ENCODE measurements at places on chromosomes 16 and 17. TPM values are rescaled to one million over a fixed set of nuclear protein-coding genes. Genes with fewer than 3 reads are reported as not detected.

Gene CDK10
- 90.2 TPM for total RNA-seq

Gene RNF222
- total RNA-seq: not detected

Gene JPH3
- total RNA-seq: not detected

Gene KRTAP1-1
- not detected for total RNA-seq

Gene KRT36
- total RNA-seq: not detected

Gene TEKT3
- 1.9 TPM for total RNA-seq

Gene ADORA2B
- not detected for total RNA-seq

Gene PTGES3L
- not detected for total RNA-seq

DNA sequence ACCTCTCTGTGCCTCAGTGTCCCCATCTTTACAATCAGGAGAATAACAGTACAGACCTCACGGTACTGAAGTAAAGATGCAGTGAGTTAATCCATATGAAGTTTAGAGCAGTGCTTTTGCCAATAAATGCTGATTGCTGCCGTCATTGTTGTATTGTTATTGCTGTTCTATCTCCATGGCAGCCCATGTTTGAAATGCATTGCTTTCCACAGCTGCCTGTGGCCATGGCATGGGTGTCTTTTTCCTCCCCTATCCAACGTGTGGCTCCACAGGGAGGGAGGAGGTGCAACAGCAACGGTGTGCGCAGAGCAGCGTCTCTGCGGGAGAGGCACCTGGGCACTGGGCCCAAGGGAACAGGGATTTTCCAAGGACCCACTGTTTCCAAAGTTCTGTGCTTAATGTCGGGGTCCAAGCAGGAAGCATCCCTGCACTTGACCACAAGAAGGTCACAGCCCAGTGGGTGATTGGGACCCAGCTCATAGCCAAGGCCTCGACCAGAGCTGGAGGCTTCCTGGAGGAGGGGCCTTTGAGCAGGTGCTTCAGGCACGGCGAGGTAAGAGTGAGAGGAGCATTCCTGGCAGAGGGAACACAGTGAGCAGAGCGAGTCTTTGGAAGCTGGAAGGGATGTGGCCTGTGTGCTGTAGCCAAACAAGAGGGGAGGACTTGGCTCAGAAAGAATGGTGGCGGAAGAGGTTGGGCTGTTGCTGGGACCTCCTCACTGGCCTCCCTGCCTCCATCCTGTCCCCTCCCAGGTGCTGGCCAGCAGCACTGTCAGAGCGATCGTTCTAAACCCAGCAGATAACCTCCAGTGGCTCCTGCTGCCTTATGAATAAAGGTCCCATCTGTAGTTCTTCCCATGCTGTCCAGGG, 3.9 kb downstream of the RAI1 start:
- H3K36me3 ChIP-seq: no peaks in the 10 kb centered on the region
- H3K4me1 ChIP-seq: peaks cover 37% of the 10 kb centered on the region
- peak overlapping the region; percentile 26 for H3K27ac ChIP-seq
- no peak overlapping the region for H3K4me3 ChIP-seq

GRCh38 chr17:27430882-27431491, 25.3 kb upstream of the KSR1 start:
- DNase-seq: peak; percentile 21
- no peak overlapping the region for H3K4me3 ChIP-seq
- no peaks in the 10 kb centered on the region for H3K4me1 ChIP-seq
- no peak overlapping the region for H3K27ac ChIP-seq

DNA sequence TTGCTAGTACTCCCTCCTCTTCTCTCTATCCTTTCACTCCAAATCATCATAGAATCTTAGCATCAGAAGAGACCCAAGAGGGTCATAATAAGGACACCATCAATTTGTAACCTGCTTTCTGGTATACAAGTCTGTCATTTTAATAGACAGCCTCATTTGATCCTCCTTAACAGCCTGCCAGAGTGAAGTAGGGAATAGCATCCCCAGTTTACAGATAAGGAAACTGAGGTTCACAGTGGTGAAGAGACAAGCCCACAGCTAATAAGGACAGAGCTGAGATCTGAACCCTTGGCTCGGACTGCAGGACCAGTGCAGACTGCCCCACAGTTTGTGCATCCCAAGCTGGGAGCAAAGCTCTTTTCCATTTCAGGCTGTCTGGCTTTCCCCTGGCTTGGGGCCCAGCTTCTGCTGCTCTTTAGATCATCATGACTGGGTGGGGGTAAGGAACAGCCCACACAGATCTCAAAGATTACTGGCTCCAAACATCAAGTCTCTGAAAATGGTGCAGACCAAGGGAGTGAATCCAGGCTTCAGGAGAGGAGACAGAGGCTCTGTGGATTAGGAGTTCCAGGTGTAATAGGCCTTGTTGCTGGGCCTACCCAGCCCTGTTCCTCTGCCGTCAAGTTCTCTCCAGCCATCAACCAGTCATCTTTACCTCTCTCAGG, 10.3 kb upstream of the IGFBP4 start:
- H3K4me1 ChIP-seq: no peaks in the 10 kb centered on the region
- H3K27me3 ChIP-seq: no peaks in the 10 kb centered on the region
- no peaks in the 10 kb centered on the region for H3K36me3 ChIP-seq

GRCh38 chr17:1481736-1482135, 10.8 kb downstream of the MYO1C start:
- H3K4me3 ChIP-seq: no peak overlapping the region
- no peak for DNase-seq
- H3K36me3 ChIP-seq: peaks cover 39% of the 10 kb centered on the region

DNA sequence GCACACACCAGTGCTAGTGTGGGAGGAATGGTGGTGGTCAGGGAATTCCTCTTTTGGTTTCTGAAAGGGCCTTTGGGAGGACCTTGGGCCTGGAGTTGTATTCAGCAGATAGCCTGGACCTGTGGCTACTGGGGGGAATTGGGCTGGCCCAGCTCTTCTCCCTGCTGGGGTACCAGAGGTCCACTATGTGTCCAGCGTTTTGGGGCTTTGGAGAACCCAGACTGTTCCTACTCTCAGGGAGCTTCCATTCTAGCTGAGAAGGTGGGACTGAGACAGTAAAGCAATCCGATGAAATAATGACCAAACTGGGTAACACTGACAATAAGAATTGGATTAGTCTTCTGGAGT, 2.4 kb downstream of the EPN3 start:
- H3K36me3 ChIP-seq: no peaks in the 10 kb centered on the region
- DNase-seq: no peak
- H3K4me1 ChIP-seq: peaks cover 33% of the 10 kb centered on the region
- no peaks in the 10 kb centered on the region for H3K27me3 ChIP-seq
- no peak overlapping the region for H3K27ac ChIP-seq
- H3K4me3 ChIP-seq: no peak overlapping the region

DNA sequence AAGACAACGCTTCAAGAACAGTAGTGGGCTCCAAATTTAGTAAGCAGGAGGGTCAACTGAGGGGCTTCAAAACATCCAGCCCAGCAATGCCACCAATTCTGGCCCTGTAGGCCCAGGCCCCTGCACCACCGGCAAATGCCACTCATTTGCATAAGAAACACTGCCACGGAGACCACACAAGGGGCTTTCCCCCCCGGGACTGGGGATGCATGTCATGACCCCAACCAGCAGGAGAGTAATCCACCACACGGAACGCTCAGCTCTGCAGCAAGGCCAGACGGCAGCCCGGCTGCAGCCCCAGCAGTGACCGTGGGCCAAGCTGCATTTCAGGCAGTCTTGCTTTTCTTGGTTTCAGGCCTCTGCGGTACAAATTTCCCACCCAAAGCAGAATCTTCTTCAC, 14.1 kb downstream of the TMEM11 start:
- no peak overlapping the region for H3K4me3 ChIP-seq
- no peak overlapping the region for H3K27ac ChIP-seq
- no peaks in the 10 kb centered on the region for H3K36me3 ChIP-seq
- H3K27me3 ChIP-seq: no peaks in the 10 kb centered on the region
- peaks cover 29% of the 10 kb centered on the region for H3K4me1 ChIP-seq

GRCh38 chr16:78235168-78235800, 135.8 kb downstream of the WWOX start:
- peaks cover 27% of the 10 kb centered on the region for H3K4me1 ChIP-seq
- DNase-seq: peak; percentile 65
- no peaks in the 10 kb centered on the region for H3K36me3 ChIP-seq
- no peaks in the 10 kb centered on the region for H3K27me3 ChIP-seq

DNA sequence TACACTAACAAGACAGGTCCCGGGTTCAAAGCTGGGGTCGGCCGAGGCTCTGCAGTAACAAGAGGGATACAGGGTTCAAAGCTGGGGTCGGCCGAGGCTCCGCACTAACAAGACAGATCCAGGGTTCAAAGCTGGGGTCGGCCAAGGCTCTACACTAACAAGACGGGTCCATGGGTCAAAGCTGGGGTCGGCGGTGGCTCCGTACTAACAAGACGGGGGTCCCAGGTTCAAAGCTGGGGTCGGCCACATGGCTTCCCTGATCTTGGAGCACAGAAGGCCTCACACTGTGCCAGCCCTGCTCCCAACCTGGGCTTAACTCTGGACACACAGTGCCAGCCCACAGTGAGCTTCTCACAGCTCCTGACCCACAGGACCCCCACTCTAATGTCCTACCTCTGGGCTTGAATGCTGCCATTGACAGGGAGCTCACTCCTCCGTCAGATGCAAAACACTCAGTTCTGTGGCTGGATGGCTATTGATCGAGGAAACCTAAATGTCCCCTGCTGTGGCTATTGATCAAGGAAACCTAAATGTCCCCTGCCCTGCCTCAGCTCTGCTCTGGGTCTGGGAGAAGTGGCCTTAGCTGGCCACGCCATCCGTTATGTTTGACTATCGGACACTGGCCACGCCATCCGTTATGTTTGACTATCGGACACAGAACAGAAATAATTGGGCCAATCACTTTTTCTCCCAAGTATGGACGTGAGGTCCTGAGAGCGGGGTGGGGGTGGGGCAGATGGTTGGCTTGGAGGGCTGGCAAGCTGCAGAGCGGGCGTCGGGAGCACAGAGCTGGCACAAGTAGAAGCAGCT, 54.6 kb upstream of the DOC2B start:
- no peak for DNase-seq
- no peak overlapping the region for H3K4me3 ChIP-seq
- no peaks in the 10 kb centered on the region for H3K27me3 ChIP-seq
- no peaks in the 10 kb centered on the region for H3K36me3 ChIP-seq
- no peaks in the 10 kb centered on the region for H3K4me1 ChIP-seq
- no peak overlapping the region for H3K27ac ChIP-seq

- H3K27me3 ChIP-seq: no peaks in the 10 kb centered on the region
- H3K4me3 ChIP-seq: no peak overlapping the region
- no peak overlapping the region for H3K27ac ChIP-seq
- no peak for DNase-seq
- H3K4me1 ChIP-seq: no peaks in the 10 kb centered on the region
Measured at GRCh38 chr17:41024697-41025096, 2.3 kb downstream of the KRTAP1-5 start.

DNA sequence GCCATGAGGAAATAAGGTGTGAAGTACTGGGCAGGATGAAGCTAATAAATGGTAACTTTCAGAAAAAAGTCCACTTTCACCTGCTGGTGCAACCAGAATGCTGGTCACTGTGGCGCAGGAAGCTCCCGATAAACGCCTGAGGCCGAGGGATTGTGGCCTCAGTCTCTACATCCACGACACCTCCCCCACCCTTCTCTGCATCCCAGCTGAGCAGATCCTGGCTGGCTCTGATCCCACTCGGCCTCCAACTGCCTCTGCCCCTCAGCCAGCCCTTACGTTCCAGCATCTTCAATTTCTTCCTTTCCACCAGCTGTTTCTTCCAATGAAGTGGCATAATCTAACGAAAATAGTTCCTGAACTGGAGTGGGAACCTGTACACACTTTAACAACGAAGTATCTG, 49.5 kb downstream of the COX4I1 start:
- H3K4me1 ChIP-seq: no peaks in the 10 kb centered on the region
- H3K27me3 ChIP-seq: no peaks in the 10 kb centered on the region
- DNase-seq: no peak
- no peaks in the 10 kb centered on the region for H3K36me3 ChIP-seq

- H3K27me3 ChIP-seq: no peaks in the 10 kb centered on the region
- peak; percentile 41 for DNase-seq
- H3K27ac ChIP-seq: no peak overlapping the region
Measured at GRCh38 chr17:64148699-64149098, 18.8 kb upstream of the ERN1 start.

- no peak for DNase-seq
- H3K4me1 ChIP-seq: peaks cover 12% of the 10 kb centered on the region
- H3K27me3 ChIP-seq: no peaks in the 10 kb centered on the region
Measured at GRCh38 chr17:55705847-55706246, 16.8 kb downstream of the TMEM100 start.

DNA sequence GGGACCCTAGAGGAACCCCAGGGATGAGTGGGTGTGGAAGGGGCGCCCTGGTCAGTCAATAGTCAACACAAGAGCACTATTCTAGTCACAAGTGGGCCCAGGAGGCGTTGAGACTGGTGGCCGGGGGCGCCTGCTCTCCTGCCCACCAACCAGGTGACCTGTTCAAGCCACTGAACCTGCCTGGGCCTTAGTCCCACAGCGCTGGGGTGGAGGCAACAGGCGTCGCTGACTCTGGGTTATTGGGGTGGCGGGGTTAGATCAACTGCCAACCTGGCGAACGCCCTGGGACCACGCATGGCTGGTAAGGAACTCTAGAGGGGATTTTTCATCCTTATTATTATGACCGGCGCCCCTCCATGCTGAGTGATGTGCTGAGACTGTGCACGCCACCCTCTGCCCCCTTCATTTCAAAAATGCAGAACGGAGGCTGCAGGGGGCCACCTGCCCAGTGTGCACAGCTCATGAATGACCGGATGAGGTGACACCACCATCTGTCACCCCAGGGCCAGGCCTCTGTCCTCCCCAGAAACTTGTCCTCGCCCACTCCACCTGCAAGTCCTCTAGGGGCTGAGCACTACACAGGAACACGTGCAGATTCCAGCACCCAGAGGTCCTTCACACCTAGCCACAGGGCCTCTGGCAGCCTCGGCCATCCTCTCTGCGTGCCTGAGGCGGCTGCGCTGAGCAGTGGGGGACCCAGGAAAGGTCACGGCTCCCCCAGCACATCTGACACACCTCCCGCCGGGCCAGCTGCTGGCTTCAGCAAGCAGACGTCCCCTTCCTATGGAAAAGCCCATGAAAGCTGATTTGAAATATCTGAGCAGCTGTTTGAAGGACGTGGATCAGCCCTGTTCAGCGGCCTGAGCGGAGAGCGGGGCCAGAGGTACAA, 51.6 kb upstream of the DNAH17 start:
- H3K27ac ChIP-seq: no peak overlapping the region
- H3K36me3 ChIP-seq: no peaks in the 10 kb centered on the region
- no peaks in the 10 kb centered on the region for H3K27me3 ChIP-seq
- no peak for DNase-seq

- no peak overlapping the region for H3K27ac ChIP-seq
- H3K4me3 ChIP-seq: no peak overlapping the region
- no peak for DNase-seq
- no peaks in the 10 kb centered on the region for H3K27me3 ChIP-seq
Measured at GRCh38 chr17:8832711-8833352, 33.7 kb upstream of the MFSD6L start.

DNA sequence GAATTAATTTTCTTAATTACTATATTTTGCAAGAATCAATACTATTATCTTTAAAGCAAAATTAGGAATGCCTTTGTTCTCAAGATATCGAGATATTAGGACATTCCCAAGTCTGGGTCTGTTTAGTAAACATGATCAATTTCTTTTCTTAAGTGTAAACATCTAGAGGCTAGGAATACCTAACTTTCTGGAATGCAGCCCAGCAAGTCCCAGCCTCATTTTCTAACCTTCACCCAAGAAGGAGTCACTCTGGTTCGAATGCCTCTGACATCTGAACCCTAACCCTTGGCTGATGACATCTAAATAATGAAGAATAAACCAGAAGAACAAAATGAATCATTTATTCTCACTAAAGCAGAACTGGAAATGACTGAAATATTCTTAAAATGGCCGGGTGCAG, 297.5 kb upstream of the IRX3 start:
- no peak overlapping the region for H3K4me3 ChIP-seq
- no peak for DNase-seq
- no peak overlapping the region for H3K27ac ChIP-seq
- peaks cover 5% of the 10 kb centered on the region for H3K4me1 ChIP-seq

GRCh38 chr17:28702026-28702751, 9.5 kb downstream of the PROCA1 start:
- H3K4me1 ChIP-seq: no peaks in the 10 kb centered on the region
- H3K27me3 ChIP-seq: no peaks in the 10 kb centered on the region
- DNase-seq: no peak
- H3K27ac ChIP-seq: no peak overlapping the region
